ENCODE measurements at places on chromosomes 3 and 15.

GRCh38 chr3:128323206-128324081, 143.2 kb downstream of the DNAJB8 start:
- no peak for DNase-seq

- DNase-seq, result no peak
Measured at GRCh38 chr3:73068419-73068818, 7.0 kb downstream of the EBLN2 start.

GRCh38 chr3:171420667-171421066, 39.5 kb downstream of the TNIK start:
- no peak for DNase-seq

- no peak for DNase-seq
Measured at GRCh38 chr15:35186346-35186745, 101.3 kb upstream of the NANOGP8 start.

DNA sequence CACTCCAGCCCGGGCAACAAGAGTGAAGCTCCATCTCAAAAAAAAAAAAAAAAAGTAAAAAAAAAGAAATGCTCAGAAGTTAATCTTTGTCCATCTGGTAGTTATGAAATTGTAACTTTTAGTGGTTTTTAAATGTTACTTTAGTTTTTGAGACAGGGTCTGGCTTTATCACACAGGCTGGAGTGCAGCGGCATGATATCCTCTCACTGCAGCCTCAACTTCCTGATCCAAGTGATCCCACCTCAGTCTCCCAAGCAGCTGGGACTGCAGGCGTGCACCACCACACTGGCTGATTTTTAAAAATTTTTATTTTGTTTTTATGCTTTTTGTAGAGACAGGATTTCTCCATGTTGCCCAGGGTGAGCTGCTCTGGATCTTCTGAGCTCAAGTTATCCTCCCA, 1.3 kb downstream of the RNU5B-1 start:
- DNase-seq, result no peak

DNA sequence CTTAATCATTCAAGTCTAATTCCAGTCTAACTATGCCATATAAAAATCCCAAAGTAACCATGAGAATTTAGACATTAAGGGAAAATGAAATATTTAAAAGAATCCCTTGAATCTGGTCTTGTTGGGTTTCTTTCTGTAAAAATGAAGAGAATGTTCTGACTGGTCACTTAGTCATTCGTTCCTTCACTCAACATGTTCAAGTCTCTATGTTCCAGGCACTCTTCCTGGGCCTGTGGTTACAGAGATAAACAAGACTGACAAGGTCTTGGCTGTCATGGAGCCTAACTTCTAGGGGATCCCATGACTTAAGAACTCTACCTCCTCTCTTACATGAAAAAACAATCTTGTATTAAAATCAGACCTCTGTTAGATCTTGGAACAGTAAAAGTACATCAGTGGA, 638.6 kb upstream of the TBL1XR1 start:
- DNase-seq, result no peak

GRCh38 chr15:63992300-63992699, 54.0 kb downstream of the DAPK2 start:
- DNase-seq, result no peak

Data from thyroid gland (tissue), 4 donors.